ENCODE measurements at places on chromosomes 5 and 9. TPM values are rescaled to one million over a fixed set of nuclear protein-coding genes. Genes with fewer than 3 reads are reported as not detected.

Gene SHISAL2B
- polyA plus RNA-seq = 0.32 TPM

Gene DPM2
- 32.8 TPM for polyA plus RNA-seq

Gene CSNK1A1
- 91.6 TPM for polyA plus RNA-seq

GRCh38 chr5:167294882-167295680 lies 996.4 kb upstream of the WWC1 start:
- no peaks in the 10 kb centered on the region for H3K36me3 ChIP-seq
- no peaks in the 10 kb centered on the region for H3K4me1 ChIP-seq
- no peak for DNase-seq

DNA sequence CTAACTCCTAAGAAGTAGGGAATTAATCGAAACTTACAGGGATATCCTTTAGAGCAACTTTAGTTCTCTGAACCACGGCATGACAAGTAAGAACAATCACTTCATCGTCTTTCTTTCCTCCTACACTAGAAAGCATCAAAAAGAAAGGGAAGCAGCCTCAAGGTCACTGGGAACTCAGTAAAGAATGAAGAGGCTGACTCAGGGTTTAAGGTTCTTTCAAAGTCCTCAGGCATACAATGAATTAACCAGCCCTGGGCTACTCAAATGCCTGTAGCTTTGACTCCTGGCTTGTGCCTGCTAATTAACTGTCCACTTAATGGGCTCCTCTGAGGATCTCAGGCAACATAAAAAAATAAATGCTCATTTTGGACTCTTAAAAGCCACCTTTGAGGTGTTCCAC lies 102.0 kb downstream of the TRIM32 start:
- no peak overlapping the region for H3K4me3 ChIP-seq
- no peaks in the 10 kb centered on the region for H3K4me1 ChIP-seq
- no peaks in the 10 kb centered on the region for H3K27me3 ChIP-seq
- H3K27ac ChIP-seq = no peak overlapping the region
- no peak for DNase-seq
- no peaks in the 10 kb centered on the region for H3K36me3 ChIP-seq

GRCh38 chr5:5637173-5637572 lies 214.7 kb downstream of the ICE1 start:
- H3K27me3 ChIP-seq = no peaks in the 10 kb centered on the region
- no peaks in the 10 kb centered on the region for H3K36me3 ChIP-seq
- H3K27ac ChIP-seq = no peak overlapping the region
- DNase-seq = no peak

DNA sequence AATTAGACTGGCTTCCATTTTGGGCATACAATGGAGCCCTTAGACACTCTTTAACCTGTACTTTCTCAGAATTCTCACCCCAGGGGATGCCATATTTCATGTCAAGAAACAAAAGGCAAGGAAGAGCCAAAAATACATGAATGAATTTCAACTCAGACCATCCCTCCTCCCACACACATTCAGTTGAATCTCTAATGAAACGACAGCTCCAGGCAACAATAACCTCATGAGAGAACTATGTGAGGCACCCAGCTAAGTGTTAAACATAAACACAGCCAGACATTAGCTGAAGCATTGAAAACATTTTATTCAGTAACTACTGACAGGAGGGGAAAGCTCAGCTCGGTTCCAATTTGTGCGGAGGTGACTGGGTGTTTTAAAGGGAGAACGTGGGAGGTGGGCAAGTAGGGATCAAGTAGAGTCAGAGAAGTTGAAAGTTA lies 1359.1 kb upstream of the CDH9 start:
- H3K4me3 ChIP-seq = no peak overlapping the region
- no peaks in the 10 kb centered on the region for H3K36me3 ChIP-seq
- H3K27ac ChIP-seq = no peak overlapping the region
- H3K27me3 ChIP-seq = no peaks in the 10 kb centered on the region
- DNase-seq = no peak

DNA sequence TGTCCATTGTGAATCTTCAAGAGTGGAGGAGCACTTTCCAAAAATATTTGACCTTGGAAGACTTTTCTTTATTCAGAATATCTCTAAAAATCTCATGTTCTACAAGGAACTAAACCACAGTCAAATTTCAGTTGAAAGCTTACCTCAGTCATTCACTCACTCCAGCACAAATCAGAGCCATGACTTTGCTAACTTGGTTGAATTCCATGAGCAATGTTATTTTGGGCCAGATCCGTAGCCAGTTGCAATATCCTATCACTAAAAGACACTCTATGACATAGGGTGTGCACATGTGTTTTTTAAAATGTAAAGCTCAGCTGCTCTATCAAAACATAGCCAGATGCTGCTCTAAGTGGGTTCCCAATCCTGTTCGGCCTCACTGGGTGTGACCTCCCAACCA lies 156.1 kb upstream of the ANKRD55 start:
- no peak overlapping the region for H3K4me3 ChIP-seq
- H3K27ac ChIP-seq = no peak overlapping the region

GRCh38 chr5:17426104-17426749 lies 71.8 kb upstream of the TAF11L2 start:
- H3K36me3 ChIP-seq = no peaks in the 10 kb centered on the region
- H3K4me3 ChIP-seq = no peak overlapping the region
- H3K27ac ChIP-seq = no peak overlapping the region
- H3K27me3 ChIP-seq = no peaks in the 10 kb centered on the region

GRCh38 chr9:73575101-73576060 lies 423.7 kb downstream of the ANXA1 start:
- no peak overlapping the region for H3K4me3 ChIP-seq
- no peak for DNase-seq
- no peaks in the 10 kb centered on the region for H3K27me3 ChIP-seq
- H3K4me1 ChIP-seq = no peaks in the 10 kb centered on the region

DNA sequence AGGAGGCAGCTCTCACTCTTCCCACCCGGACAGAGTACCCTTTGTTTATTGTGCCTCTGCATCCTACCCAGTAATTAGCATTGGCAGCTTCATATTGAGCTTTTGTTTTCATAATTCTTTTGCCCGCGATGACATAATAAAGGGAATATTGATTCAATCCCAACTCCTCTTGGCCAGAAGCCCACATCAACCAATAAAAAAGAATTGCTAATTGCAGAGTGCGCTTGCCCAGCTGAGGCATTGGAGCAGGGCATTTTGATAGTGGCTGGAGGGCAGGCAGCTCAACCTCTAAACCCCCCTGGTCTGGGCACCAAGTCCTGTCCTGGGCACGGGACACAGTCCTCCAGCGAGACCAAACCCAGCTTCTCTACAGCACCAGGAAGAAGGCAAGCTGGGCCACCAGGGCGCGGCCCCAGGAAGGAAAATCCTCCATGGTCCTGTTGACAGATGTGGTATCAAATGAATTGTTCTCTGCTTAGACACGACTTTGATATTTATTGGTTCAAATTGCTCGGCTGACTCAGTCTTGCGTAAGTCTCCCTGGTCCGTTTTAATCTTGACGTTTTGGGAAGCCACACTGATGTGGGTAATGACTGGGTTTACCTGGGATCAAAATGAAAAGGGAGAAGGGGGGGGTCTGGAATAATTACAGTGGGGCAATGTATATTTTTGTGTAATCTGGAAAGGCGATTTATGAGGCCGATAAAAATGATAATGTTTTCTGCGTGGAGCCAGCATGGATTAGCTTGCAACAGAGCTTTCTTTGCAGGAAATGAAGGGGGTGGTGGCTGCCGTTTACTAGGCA lies 220.7 kb upstream of the MSX2 start:
- no peaks in the 10 kb centered on the region for H3K4me1 ChIP-seq
- H3K27ac ChIP-seq = no peak overlapping the region
- H3K27me3 ChIP-seq = no peaks in the 10 kb centered on the region
- H3K4me3 ChIP-seq = no peak overlapping the region
- no peaks in the 10 kb centered on the region for H3K36me3 ChIP-seq
- no peak for DNase-seq

Data from thymus (tissue), 14 donors.